Ascending aorta (tissue), 2 donors: ENCODE measurements at places on chromosomes 16 and 17. TPM values are rescaled to one million over a fixed set of nuclear protein-coding genes. Genes with fewer than 3 reads are reported as not detected.
A peak's percentile ranks its signal among the peaks of the same experiment; 100 is the strongest.

Gene PRM3
- not detected for total RNA-seq

Gene MYH11
- total RNA-seq, result 694 TPM

Gene ASPA
- 0.11 TPM for total RNA-seq

DNA sequence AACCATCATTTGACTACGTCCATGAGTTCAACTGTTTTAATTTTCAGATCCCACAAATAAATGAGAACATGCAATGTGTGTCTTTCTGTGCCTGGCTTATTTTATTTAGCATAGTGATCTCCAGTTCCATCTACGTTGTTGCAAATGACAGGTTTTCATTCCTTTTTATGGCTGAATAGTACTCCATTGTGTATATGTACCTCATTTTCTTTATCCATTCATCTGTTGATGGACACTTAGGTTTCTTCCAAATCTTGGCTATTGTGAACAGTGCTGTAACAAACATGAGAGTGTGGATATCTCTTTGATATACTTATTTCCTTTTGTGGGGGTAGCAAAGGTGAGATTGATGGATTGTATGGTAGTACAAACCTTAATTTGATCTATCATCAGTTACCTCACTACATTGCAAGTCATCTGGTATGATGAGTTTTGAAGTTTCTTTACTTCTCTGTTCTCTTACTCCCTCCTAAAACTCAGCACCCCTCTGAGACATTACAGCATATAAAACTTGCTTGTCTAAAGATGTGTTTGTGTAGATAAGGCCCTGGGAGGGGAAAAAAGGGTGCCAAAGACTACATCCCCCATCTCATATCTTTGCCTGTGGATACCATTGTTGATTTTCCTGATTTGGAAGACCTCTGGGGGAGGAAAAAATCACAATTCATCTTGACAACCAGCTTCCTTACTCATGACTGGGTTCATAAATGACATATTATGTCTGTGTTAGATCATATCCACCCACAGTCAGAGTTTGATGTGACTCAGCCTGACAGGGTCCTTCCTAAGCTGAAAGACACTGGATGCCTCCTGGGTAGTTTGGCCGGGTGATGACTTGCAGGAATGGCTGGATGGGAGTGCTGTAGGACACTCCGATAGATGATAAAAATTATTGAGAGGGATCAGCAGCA, 47.6 kb downstream of the ABCA9 start:
- no peaks in the 10 kb centered on the region for H3K36me3 ChIP-seq
- no peak overlapping the region for H3K27ac ChIP-seq
- no peak overlapping the region for H3K4me3 ChIP-seq
- no peak for DNase-seq

- H3K4me3 ChIP-seq, result no peak overlapping the region
- H3K27ac ChIP-seq, result no peak overlapping the region
- peaks cover 3% of the 10 kb centered on the region for H3K4me1 ChIP-seq
- no peaks in the 10 kb centered on the region for H3K27me3 ChIP-seq
These were observed 20.9 kb downstream of the CDH11 start for GRCh38 chr16:65101009-65101408.

GRCh38 chr17:7818026-7818425, 16.0 kb upstream of the KDM6B start:
- DNase-seq, result no peak
- no peak overlapping the region for H3K27ac ChIP-seq
- no peaks in the 10 kb centered on the region for H3K4me1 ChIP-seq
- H3K4me3 ChIP-seq, result no peak overlapping the region
- H3K27me3 ChIP-seq, result no peaks in the 10 kb centered on the region
- H3K36me3 ChIP-seq, result no peaks in the 10 kb centered on the region

- H3K27ac ChIP-seq, result peak overlapping the region; percentile 63
- H3K4me1 ChIP-seq, result peaks cover 17% of the 10 kb centered on the region
These were observed 513 bp downstream of the CRLF3 start for GRCh38 chr17:30824002-30824355.
